Activated CD8-positive, alpha-beta memory T cell treated with anti-CD3 and anti-CD28 coated beads for 1 hour (primary cell): ENCODE measurements at places on chromosomes 7 and 10.

DNA sequence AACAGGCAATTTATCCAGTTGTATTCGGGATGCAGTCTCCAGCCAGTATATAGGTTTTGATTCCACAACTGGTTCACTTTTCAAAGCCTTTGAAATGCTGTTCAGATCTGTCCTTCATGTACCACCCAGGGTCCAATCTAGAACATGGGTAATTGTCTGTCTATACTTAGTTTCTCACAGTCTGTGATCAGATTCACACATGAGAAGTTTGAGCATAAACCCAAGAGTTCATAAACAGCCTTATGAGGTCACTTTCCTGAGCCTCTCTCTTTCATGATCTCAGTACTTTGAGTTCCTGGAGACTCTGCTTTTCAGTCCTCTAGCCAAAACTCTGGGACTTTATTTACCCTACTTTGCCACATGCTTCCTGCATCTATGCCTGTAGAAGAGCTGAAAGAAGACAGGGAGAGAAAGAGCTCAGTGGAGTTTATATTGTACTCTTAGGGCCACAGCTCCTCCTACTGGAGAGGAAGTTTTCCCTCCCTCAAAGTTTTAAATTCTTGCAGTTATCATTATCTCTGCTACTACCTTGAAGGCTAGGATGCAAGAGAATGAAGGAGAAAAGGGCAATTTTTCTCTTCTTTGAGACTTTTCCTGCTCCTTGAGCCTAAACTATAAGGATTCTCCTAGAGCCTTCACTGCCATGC, 172.0 kb downstream of the ZEB1 start:
- DNase-seq = no peak

DNA sequence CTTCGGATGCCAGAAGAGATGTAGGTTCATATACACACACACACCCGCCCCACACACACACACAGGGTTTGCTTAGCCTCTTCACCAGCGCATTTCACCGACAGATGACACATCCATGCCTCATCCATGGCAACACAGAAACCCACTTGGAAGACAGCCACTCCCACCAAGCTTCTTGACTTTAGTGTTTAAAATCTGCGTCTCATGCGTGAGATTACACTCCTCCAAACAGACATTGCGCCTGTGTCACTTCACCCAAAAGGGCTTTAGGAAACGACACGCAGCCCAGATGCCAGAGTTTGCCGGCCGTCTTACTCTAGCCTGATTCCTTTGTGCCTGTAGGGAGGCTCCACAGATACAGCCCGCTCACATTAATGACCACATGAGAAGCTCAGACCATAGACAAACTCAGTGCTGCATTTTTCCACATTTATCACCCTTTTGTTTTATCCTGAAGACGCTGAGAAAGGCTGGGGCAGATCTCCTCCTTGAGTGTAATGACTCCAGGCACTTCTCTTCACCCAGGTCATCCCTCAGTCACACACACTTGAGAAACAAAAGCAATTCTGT, 73.8 kb downstream of the DIP2C start:
- DNase-seq = no peak

- no peak for DNase-seq
Observed at GRCh38 chr10:26698909-26699308, 1.4 kb downstream of the PDSS1 start.

DNA sequence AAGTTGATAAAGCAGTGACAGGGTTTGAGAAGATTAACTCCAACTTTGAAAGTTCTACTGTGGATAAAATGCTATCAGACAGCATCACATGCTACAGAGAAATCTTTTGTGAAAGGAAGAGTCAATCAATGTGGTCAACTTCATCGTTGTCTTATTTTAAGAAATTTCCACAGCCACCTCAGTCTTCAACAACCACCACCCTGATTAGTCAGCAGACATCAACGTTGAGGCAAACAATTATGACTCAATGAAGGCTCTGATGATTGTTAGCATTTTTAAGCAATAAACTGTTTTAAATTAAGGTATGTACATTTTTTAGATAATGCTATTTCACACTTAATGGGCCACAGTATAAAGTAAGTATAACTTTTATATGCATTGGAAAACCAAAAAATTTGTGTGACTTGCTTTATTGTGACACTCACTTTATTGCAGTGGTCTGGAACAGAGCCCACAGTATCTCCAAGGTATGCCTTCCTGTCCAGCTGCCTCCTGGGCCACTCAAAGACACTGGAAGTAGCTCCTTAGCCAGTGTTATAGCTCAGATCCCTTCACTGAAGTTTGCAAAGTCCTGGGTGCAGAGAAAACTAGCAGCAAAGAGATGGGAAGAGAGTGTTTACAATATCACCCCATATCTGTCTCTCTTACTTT, 293.1 kb downstream of the ARHGAP12 start:
- DNase-seq = no peak

DNA sequence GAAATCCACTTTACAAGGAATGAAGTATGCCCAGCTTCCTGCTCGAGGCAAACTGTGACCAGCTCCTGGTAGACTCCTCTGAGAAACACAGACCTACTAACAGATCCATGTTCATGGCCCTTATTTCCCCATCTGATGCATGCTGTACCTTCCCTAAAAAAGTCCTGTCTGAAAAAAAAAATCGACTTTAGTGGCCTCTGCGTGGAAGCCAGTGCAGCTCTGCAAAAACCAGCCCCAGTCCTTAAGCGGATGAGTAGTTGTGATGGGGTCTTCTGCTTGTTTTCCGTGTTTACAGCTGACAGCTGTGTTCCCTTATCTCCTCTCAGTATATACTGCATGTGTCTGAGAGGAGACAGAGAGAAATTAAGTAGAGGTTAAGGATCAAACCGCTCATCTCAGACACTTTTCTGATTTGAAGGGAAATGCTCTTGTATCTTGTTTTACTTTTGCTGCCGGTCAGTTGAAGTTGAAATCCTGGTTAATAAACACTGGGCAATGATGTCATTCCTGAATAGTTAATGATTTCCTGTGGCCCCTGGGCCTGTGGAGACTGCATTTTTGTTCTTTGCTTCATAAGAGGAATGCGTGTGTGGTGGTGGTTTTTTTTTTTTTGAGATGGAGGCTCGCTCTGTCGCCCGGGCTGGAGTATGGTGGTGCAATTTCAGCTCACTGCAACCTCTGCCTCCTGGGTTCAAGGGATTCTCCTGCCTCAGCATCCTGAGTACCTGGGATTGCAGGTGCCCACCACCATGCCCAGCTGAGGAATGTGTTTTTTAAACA, 67.6 kb downstream of the DOCK1 start:
- no peak for DNase-seq
